ENCODE measurements at places on chromosomes 5 and 9.
A peak's percentile ranks its signal among the peaks of the same experiment; 100 is the strongest.

DNA sequence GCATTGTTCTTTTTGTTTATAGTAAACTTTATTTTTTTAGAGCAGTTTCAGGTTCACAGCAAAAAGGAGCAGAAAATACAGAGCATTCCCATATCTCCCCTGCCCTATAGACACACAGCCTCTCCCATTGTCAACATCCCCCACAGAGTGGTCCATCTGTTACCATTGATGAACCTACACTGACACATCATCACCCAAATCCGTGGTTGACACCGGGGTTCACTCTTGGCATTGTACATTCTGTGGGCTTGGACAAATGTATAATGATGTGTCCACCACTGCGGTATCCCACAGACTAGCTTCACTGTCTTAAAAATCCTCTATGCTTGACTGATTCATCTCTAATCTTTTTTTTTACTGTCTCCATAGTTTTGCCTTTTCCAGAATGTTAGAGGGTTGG is 120.7 kb upstream of the SPATA31C2 start:
- DNase-seq, result no peak

- peak; percentile 91 for DNase-seq
Measured at GRCh38 chr9:34254141-34254913, 74.7 kb downstream of the KIF24 start.

DNA sequence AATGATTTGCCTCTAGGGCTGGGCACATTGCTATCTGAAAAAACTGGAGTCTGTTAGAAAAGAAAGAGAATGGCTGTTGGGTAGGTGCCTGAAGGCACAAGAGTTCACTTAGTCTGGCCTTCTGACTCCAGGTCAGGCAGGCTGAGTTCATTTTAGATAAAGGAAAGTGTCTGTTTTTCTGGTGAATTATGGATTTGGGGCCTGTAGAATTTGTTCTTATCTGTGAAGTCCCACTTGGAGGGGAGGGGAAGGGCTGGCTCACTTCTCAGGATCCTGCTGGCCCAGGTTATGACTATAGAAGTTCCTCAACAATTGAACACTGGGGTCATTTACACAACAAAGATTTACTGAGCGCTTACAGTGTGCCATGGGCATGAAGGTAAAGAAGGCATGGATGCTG is 11.5 kb upstream of the SEPTIN8 start:
- no peak for DNase-seq

DNA sequence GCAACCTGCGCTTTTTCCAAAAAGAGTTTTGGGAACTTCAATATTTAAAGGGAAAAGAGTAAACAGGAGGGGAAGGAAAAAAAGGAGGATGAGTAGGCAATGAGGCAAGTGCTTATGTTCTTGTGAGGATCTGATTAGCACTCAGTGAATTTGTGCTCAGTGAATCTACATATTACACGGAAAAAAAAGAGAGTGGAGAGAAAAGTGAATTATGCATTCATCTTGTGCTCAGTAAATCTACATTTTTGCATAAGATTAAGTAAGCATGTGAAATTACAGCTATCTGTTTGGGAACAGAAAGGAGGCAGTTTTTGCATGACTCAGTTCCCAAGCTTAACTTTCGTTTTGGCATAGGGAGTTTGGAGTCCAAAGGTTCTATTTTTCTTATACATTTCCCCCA is 170.1 kb downstream of the CDH10 start:
- peak; percentile 10 for DNase-seq

- DNase-seq, result no peak
Measured at GRCh38 chr9:80522465-80522864, 950.7 kb downstream of the TLE4 start.
